ENCODE measurements at places on chromosomes 4 and X. TPM values are rescaled to one million over a fixed set of nuclear protein-coding genes. Genes with fewer than 3 reads are reported as not detected.
A peak's percentile ranks its signal among the peaks of the same experiment; 100 is the strongest.

DNA sequence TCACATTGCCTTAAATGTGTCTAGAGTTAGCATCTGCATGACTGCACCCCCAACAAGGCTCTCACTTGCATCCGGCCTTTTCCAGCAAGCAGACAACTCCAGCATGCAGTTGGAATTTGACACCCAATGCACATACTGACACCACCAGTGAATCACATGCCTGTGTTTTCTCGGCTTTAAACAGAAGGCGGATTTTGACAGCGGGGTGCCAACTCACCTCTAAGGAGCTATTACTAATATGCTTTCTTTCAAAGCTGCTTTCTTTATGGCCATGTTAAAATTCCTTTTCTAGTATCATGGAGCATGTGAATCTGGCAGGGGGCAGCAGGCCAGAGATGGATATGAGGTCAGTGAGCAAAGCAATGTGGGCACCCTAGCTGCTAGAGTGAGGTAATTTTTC lies 78.0 kb upstream of the CLNK start:
- peak; percentile 65 for DNase-seq

DNA sequence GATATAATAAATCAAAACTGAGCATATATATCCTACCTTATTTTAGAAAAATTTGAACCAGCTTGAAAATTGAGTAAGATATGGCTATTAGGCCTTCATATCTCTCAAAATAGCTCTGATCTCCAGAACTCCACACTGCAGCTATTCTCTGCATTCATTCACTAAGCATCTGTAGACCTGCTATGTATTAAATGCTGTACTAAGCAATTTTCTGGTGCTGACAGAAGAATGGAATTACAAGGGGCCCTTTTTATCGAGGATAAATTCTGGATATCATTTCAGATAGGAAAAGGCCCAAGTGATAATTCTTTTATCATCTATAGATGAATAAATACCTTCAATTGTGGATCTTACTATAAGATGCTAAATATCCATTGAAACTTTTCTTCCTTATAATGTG lies 1.9 kb downstream of the THAP6 start:
- DNase-seq = no peak

Gene ATP2B3
- not detected for total RNA-seq

Gene CDKL5
- total RNA-seq = 5.9 TPM

- DNase-seq = no peak
Measured at GRCh38 chr4:180947425-180947824, 1295.8 kb upstream of the TENM3 start.

DNA sequence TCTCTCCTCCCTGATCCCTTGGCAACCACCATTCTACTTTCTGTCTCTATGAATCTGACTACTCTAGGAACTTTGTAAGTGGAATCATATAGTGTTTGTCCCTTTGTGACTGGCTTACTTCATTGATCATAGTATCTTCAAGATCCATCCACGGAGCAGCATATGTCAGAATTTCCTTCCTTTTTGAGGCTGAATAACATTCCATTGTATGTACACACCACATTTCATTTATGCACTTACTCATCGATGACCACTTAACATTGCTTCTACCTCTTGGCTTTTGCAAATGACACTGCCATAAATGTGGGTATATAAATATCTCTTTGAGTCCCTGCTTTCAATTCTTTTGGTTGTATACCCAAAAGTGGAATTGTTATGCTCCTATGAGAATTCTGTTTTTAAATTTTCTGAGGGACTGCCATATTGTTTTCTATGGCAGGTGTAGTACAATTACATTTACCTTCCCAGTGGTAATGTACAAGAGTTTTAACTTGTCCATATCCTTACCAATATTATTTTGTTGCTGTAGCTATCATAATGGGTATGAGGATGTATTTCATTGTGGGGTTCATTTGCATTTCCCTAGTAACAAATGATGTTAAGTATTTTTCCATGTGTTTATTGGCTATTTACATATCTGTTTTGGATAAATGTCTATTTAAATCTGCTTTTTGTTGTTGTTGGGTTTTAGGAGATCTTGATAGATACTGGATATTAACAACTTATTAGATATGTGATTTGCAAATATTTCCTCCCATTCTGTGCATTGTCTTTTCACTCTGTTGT lies 466.1 kb downstream of the C4orf33 start:
- no peak for DNase-seq

Gene SLC6A8
- total RNA-seq = 18.8 TPM

DNA sequence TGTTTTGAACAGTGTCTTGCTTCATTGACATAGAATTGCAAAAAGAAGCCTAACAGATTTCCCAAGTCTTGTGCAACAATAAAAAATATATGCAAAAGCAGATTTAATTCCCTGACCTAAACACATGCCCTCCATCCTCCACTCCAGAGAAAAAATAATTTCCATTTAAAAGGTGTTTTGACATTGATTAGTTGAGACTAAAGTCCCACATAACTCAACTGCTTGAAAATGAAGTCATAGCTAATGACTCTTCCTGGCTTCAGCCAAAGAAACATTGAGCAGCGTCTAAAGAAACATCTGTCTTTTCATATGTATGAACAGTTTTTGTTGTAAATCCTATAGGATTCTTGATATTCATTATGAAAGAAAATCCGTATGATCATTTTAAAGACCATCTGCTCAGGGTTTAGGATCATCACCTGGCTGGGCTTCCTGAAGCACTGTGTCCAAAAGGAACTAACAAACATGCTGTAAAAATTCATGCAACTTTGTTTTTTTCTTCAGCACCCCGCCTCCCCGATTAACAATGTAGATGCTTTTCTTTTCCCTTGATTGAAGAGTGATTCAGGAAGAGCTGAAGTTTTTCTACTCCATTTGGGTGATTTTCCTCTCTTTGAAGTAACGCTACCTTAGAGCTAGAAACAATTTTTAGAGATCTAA lies 273.4 kb downstream of the HS3ST1 start:
- DNase-seq = no peak

Gene NSDHL
- total RNA-seq = 20.0 TPM

All from HFFc6 (cell line).